ENCODE measurements at places on chromosomes 1 and 21. TPM values are rescaled to one million over a fixed set of nuclear protein-coding genes. Genes with fewer than 3 reads are reported as not detected.
A peak's percentile ranks its signal among the peaks of the same experiment; 100 is the strongest.

DNA sequence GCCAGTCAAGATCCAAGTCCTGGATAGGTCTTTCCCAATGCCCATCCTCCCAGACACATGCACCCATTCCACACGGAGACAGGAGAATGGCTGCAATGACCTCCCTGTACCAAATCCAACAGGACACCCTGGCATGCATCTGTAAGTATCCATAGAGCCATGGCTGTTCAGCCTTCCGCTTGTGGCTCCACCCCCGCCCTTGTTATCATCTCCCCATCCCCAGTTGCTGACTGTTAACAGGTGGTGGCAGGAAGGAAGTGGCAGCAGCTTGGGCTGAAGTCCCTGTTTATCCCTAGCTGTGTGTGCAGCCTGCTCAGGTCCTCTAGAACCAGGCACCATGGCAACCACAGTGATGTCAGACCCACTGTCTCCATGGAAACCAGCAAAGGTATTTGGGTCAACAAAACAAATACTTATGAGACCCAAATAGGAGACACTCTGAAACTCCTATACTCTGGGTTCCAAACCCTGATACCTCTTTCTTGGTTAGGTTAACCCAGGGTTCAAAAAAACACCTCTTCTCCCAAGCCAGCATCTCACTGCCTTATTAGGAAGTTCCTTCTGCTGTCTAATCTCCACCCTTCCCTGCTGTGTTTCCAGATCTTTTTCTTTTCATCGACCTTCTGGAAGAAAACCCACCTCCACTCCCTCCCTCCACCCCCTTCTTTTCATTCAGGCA, 721 bp downstream of the PBXIP1 start:
- DNase-seq: peak; percentile 84
- H3K4me3 ChIP-seq: peak overlapping the region; percentile 57
- no peaks in the 10 kb centered on the region for H3K27me3 ChIP-seq
- H3K27ac ChIP-seq: peak overlapping the region; percentile 78
- H3K36me3 ChIP-seq: no peaks in the 10 kb centered on the region
- H3K4me1 ChIP-seq: peaks cover 41% of the 10 kb centered on the region

- no peaks in the 10 kb centered on the region for H3K27me3 ChIP-seq
- no peak overlapping the region for H3K4me3 ChIP-seq
- H3K4me1 ChIP-seq: no peaks in the 10 kb centered on the region
- H3K36me3 ChIP-seq: no peaks in the 10 kb centered on the region
- no peak overlapping the region for H3K27ac ChIP-seq
- no peak for DNase-seq
These were observed 29.0 kb downstream of the GREM2 start for GRCh38 chr1:240582953-240583352.

DNA sequence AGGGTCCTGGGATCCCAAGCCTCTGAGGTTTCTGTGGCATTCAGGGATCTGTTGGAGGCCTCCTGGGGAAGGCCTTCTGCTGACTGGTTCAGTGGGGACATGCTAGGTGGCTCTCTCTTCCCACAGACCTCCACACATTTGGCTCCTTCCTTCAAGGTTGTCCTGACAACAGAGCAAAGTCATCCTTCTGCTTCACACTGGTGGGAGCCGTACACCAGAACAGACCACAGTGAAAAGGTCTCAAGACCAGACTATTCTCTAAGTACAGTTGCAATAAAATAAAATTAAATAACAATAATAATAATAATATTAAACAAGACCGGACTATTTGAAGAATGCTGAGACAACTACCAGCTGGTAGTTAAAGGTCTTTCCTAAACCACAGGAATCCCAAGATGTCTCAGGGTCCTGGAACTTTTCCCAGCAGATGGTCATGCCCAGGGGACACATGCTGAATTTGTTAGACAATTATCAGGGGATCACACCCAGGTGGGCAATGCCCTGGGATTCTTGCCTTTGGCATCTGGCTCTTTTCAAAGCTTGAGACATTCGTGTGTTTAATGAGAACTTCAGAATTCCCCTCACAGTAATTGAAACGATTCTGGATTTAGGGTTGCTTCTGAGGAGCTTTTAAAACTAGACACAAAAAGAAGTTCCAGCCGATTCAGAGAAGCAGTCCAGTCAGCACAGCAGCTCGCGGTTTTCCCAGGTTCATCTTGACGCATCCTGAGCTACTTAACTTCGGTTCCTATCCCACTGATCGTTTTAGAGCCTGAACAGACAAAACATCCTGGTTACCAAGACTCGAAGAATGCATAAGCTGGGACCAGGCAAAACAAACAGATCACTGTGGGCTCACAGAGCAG, 22.9 kb downstream of the HTR1D start:
- no peaks in the 10 kb centered on the region for H3K27me3 ChIP-seq
- no peak overlapping the region for H3K27ac ChIP-seq
- DNase-seq: no peak
- H3K4me1 ChIP-seq: no peaks in the 10 kb centered on the region
- H3K4me3 ChIP-seq: no peak overlapping the region

Gene OR2T29
- not detected for total RNA-seq

Gene IL20
- total RNA-seq: not detected

- no peaks in the 10 kb centered on the region for H3K27me3 ChIP-seq
- no peak overlapping the region for H3K27ac ChIP-seq
- no peaks in the 10 kb centered on the region for H3K36me3 ChIP-seq
- DNase-seq: no peak
- H3K4me1 ChIP-seq: no peaks in the 10 kb centered on the region
These were observed 111.9 kb upstream of the TENT5C start for GRCh38 chr1:117493906-117494305.

Data from ovary (tissue), 10 donors.